Naive thymus-derived CD4-positive, alpha-beta T cell (primary cell): ENCODE measurements at places on chromosomes 13 and 19. TPM values are rescaled to one million over a fixed set of nuclear protein-coding genes. Genes with fewer than 3 reads are reported as not detected.

DNA sequence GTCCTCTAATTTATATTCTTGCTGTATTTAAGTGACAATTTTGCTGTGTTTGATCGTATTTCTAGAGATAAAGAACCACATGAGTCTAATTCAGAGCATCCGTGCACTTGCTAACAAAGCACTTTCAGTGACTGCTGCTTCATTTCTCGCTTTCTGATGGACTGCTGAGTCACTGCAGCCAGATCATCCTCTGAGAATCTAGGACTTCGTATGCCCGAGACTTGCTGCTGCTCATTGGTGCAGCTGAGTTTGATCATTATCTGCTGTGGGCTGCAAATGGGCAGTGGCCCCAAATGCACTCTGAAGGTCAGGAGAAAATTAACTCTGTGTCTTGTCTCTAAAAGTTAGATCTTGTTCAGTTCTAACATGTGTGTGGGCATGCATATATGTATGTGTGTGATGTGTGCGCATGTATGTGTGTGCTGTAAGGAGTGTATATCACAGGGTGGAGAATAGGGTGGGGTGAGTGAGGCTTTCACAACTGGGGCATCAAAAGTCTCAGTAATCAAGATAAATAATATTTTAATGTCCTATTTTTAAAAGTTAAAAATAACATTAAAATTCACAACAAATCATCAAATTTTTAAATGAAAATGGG is 342.6 kb downstream of the MTUS2 start:
- DNase-seq, result no peak

HIF3A gene
- total RNA-seq, result not detected

- no peak for DNase-seq
Observed at GRCh38 chr13:32175307-32175706, 139.9 kb downstream of the ZAR1L start.

OR4F17 gene
- not detected for total RNA-seq

- no peak for DNase-seq
Observed at GRCh38 chr19:3263866-3264265, 39.4 kb downstream of the CELF5 start.

DNA sequence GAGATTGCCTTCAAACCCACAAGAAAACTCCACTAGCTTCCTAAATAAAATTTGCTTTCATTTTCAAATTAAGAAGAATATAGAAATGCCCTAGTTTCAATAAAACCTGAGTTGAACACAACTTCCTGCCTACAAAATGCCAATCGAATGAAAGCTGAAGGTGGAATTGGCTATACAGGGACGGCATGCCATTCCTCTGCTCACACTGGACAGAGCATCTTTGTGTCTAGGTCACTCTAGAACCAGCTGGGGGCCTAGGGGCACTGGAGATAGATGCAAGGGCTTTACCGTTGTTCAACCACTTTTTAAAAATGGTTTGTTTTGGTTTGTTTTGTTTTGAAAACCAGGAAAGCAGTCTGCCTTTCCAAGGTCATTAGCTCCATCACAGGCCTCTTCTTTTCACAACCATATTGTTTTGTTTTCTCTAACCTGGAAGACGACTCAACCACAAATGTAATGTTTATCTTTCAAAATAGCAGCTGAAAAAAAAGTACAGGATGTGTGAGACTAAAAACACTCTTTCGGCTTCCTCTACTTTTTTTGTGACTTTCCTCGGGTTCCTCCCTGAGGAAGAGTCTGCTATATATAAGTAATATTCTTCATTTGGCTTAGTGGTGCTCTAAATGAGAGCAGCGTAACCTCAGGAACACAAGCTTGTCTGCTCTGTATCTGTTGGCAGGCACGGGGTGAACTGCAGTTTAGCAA is 11.9 kb upstream of the ITM2B start:
- DNase-seq, result no peak
